ENCODE measurements at places on chromosomes 12 and 14.

- DNase-seq: no peak
Measured at GRCh38 chr14:32633224-32633859, 304.2 kb downstream of the AKAP6 start.

- DNase-seq: no peak
Measured at GRCh38 chr14:65128096-65128495, 25.8 kb upstream of the MAX start.

DNA sequence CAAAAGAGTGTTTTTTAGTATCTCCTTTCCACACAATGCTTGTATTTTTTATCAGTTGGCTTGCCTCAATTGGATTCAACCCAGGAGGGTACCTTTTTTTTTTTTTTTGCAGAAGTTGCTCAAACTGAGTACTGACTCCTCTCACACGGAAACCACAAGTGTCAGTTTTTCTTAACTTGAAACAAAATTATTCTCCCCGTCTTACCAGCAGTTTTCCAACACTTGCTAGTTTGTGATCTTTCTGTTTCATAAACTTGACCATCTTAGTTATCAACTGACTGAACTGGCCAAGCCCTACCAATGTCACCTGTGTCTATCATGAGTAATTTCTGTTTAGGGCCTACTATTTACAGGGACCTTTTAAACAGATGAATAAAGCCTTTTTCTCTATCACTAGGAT, 34.1 kb upstream of the ITPR2 start:
- no peak for DNase-seq

DNA sequence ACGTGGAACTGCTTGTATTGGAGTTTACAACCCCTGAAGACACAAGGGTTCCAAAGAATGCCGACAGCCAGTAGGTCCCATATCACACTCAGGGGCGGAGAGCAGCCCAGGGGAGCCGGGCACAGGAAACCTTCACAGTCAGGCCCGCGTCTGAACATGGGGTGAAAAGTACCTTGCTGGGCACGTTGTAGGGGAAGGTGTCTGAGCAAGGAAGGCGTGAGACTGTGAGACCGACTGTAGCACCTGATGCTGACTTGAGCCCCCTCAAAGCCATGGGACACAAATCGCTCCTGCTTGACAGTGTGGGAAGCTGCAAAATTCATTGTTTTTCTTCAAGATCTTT, 14.7 kb downstream of the RIMBP2 start:
- no peak for DNase-seq

- no peak for DNase-seq
Measured at GRCh38 chr12:16437281-16437816, 89.9 kb downstream of the MGST1 start.

- DNase-seq: no peak
Measured at GRCh38 chr14:43706900-43707299, 800.2 kb downstream of the FSCB start.

- no peak for DNase-seq
Measured at GRCh38 chr12:90953956-90954421, 987 bp downstream of the CCER1 start.

- DNase-seq: peak; percentile 73
Measured at GRCh38 chr12:22443379-22444316, 100.7 kb downstream of the C2CD5 start.

DNA sequence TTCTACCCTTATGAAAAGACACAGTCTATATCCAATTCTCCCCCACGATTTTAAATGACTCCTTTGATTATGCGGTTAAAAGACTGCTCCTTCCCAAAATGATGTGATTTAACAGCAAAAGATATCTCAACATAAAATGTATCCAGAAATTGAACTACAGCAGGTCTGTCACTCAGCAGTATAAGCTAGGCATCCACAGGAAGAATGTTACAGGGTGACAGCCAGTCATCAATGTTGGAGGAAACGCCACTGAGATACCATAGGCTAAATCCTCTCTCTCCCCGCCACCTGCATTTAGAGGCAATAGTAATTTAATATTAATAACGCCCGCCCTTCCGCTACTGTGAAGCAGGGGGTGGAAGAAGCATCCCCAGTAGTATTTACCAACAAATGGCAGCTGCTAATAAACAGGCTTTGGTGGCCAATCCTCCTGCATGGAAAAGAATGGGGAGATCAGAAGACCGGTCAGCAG, 613 bp downstream of the RECQL start:
- DNase-seq: no peak

DNA sequence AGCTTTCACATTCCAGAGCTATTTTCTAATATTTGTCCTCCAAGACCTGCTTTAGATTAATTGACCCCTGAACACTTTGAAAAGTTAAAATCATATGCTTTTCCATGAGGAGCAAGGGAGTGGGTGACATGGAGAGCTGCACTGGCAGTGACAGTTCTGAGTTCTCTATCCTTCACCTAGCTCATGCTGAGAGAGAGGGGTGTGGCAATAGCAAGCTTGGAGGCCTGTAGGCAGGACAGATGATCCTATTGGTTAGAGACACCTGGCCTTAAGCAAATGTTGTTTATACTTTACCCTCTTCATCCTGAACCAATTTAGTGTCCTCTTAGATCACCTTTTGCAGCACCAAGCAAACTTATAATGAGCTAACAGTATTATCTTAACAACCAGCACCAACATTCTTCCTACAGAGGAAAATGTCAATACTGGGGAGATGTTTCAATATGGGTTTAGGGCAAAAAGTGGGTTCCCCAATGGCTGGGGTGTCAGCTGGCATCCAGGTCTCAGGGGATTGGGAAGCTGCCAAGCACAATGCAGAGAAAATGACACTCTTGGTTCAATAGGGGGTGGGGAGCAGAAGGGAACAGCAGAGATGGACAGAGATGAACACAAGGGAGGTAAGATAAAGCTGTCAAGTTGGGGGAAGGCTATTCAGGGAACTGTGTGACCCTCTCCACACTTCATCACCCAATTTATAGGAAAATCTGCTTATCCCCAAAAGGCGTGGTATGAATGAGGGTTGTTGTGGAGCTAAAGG, 37.0 kb upstream of the PPM1H start:
- DNase-seq: no peak

- no peak for DNase-seq
Measured at GRCh38 chr14:56787530-56787929, 22.7 kb downstream of the OTX2 start.

- no peak for DNase-seq
Measured at GRCh38 chr12:117820216-117820907, 148.4 kb downstream of the KSR2 start.

DNA sequence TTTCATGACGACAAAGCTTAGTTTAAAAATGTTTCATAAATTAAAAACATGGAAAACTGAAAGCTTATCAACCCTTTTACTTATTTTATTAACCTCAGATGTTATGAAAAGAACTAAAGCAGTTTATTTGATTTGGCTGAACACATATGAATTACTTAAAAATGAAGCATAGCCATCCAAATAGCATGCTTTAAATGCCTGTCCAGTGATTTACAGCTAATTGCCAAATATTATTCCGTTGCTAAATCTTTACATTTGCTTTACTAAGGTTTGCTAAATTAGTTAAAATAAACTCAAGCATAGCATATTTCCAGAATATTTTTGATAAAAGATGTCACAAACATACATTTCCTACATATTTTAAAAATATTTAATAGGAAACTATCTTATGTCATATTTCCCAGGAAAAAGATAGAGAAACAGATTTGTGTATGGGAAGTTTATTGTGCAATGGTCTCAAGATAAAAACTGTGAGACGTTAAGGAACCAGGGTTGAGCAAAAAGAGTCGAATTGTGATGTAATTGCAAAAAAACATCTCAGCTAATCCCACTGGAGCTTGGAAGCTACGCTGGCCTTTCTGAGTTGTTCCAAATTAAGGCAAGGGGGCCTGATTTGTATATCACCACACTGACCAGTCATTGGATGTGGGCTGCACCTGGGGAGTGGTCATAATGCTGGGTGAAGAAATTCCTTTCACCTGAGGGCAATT, 25.8 kb downstream of the GPR135 start:
- no peak for DNase-seq

- DNase-seq: no peak
Measured at GRCh38 chr14:99763527-99764221, 29.5 kb upstream of the EML1 start.

DNA sequence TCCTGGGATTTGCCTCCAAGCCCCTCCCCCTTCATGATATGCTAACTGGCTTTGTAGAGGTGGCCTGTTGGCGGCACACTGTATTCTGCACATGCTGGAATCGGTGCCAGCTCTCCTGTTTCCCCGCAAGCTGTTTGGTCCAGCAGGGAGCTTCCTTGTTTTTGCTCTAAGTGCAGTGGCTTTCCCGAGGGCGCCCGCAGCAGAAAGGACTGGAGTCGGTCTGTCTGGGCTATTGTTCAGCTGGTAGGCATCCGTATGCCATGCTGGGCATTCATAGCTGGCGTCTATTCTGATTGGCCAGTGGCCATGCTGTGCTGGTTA, 88.9 kb upstream of the MED13L start:
- DNase-seq: no peak

- DNase-seq: no peak
Measured at GRCh38 chr12:117209626-117210025, 19.4 kb upstream of the FBXO21 start.

DNA sequence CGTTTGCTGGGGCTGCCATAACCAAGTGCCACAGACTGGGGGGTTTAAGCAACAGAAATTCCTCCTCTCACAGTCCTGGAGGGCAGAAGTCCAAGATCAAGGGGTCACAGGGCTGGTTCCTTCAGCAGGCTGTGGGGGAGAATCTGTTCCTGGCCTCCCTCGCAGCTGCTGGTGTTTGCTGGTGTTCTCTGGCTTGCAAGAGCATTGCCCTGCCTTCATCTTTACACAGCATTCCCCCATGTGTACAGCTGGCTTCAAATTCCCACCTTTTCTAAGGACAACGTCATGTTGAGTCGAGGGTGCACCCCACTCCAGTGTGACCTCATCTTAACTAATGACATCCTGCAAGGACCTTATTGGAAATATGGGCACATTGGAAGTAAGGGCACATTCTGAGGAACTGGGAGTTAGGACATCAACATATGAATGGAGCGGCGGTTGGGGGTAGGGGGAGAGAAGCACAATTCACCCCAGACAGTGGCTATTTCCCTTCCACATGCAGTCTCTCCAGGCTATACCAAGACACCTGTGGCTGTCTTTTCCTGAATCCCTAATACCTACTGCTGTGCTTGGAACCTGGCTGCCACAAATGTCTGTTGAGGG, 123.6 kb downstream of the FOXN3 start:
- DNase-seq: no peak

DNA sequence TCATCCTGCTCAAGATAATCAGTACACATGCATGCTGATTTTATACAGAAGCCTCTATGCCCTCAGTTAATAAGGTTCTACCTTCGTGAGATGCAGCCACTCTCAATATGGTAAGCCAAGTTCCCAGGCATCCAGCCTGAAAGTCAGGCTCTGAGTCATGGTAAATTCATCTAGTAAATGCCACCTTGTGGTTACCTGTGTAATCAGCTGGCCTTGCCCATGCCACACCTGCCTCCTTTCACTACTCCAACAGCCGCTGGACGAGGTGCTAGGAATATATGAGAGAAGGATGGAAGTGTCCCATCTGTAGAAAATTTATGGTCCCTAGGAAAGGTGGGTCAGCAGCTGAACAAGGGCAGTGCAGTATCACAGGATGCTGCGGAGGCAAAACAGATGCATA, 207.3 kb downstream of the SSPN start:
- DNase-seq: no peak

GRCh38 chr12:24795699-24796347, 153.1 kb downstream of the BCAT1 start:
- DNase-seq: no peak

DNA sequence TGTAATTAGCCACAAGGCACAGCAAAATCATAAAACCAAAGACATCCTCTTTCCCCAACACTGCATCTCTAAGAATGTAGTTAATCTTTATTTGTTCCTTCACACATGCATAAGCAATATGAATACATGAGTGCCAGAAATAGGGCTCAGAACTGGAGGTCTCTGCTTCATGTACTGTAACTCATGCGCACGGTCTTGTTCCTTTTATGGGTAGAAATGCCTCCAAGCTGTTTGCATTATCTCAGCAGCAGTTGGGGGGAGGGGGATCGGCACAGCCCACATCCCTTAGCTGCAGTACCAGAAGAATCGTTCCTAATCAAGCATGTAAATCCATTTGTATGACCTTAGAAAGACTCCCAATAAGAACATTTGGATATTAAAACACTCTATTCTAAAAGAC, 20.0 kb downstream of the RHOJ start:
- no peak for DNase-seq

- no peak for DNase-seq
Measured at GRCh38 chr14:58299401-58300330, 1.3 kb downstream of the ARID4A start.

DNA sequence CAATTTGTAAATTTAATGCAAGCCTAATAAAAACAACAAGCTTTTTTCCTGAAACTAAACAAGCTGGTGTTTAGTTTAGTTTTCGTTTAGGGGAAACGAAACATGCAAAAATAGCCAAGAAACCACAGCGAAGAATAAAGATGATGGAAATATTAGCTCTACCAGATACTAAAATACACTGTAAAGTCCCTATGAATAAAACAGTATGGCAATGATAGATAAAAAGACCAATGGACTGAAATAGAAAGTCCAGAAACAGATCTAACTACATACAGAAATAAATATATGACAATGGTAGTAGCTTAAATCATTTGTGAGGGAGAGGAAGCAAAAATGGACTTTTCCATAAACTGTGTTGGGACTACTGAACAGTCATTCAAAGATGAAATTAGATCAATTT, 26.4 kb downstream of the ATP2B1 start:
- no peak for DNase-seq

GRCh38 chr12:100185361-100185894, 15.2 kb upstream of the ACTR6 start:
- DNase-seq: no peak

Data from activated CD4-positive, alpha-beta T cell treated with anti-CD3 and anti-CD28 coated beads, Interleukin-2, amount 50 U/mL, for 24 hours (primary cell).